NCI-H2029 treated with DMSO at 0.1 percent for 48 hours (cell line): ENCODE measurements at places on chromosomes 1 and 21.

DNA sequence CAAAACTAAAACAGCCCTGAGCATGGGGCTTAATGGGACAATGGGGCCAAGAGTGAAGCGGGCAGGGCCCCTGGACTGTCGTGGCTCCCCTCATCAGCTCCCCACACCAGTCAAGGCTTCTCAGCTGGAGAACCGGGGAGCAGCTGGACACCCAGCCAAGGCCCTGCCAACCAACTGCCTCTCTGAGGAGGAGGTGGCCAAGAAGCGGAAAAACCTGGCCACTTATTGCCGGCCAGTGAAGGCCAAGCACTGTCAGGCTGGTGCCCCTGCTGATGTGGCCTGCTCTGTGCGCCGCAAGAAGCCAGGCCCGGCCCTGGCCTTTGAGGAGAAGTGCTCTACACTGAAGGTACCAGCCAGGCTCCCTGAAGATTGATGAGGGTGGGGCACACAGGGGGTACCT is 2.5 kb upstream of the CYB561D1 start:
- no peak for DNase-seq

DNA sequence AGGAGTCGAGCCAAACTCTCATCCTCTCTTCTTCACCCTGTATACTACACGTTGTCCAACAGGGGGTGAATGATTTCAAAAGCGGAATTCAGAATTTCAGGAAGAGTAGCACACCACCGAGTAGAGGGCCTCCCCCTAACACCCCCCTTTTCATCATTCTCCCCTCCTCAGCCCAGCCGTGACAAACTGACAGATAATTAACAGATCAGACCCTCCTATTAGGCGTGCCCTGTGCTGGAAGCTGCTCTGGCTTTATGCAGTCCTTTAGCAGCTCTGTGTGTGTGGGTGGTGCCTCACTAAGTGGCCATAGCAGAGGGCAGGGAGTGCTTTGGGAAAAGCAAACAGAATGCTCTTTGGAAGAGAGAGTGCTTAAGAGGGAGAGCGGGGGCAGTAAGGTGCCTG is 44.3 kb downstream of the PEX14 start:
- peak; percentile 29 for DNase-seq

- DNase-seq = no peak
Observed at GRCh38 chr1:154222518-154222917, 1.8 kb downstream of the UBAP2L start.

- DNase-seq = no peak
Observed at GRCh38 chr1:248596615-248597014, 885 bp downstream of the OR2T10 start.

GRCh38 chr1:41240781-41241353 is 1.2 kb downstream of the SCMH1 start:
- DNase-seq = no peak

DNA sequence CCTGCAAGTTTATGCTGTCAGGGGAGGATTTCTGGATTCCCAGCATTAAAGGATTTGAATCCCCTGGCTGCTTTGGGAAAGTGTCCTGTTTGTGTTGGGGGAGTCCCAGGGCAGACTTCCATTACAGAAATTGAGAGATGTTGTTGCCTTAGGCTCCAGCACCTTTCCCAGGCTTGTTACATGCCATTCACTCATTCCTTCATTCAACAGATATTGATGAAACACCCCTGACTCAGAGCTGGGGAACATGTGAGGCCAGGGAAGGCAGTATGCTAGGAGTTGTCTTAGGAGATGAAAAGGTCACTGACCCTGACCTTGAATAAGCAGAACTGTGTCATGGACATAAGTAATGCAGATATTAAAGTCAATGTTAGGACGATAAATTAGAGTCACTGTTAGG is 161.7 kb downstream of the NTMT2 start:
- no peak for DNase-seq

- DNase-seq = no peak
Observed at GRCh38 chr21:33023574-33024200, 2.0 kb upstream of the OLIG2 start.

DNA sequence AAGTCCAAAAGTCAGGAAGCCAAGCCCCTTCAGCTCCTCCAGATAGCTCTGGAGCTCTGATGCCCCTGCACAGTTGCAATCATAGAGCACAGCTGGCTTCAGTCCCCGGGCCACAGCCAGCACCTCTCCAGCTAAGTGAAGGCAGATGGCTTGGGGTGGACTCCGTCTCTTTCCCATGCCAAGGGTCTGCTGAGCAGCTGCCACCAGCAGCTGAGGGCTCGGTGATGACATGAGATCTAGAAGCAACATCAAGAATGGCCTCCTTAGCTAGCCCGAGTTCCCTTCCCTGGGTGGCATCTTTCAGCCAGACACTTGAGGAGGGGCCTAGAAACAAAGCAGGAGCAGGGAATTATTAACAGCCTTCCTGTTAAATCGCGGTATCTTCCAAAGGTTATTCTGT is 973 bp downstream of the C1orf74 start:
- DNase-seq = no peak

DNA sequence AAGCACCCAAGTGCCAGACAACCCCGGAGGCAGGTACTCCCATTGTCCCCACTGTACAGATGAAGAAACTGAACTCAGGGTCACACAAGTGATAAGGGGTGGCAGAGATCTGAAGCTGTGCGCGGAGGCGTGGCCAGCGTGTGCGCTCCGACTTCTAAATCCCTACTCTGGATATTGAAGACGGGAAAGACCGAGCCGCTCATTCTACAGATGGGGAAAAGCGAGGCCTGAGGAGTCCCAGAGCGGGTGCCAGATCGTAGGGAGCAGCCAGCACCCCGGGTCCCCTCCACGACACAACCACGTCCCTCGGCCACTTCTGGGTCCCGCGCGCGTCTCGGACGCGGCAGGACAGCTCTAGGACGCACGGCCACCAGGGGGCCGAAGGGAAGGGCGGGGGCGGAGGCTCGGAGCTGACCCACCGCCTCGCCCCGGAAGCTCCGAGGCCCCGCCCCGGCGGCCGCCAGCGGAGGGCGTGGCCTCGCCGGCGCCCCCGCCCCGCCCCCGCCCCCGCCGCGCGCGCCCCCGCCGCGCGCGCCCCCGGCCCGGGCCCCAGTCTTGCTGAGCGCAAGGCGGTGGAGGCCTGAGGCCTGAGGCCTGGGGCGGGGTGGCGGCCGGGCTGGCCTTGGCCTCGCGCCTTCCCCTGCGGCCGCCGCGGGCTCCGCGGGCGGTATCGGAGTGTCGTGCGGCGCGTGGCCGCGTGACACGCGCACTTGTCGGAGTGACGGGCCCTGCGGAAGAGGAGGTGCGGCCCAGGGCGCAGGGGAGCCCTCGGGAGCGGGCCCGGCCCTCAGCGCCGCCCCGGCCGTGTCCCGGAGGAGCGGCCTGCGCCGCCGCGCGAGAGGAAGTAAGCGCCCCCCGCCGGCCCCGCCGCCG is at the start of gene H6PD:
H6PD (plus strand) TSS at position 552 of the 873 bp plus-strand sequence. CDS start 10,161 bp downstream, outside the sequence.
- no peak for DNase-seq

DNA sequence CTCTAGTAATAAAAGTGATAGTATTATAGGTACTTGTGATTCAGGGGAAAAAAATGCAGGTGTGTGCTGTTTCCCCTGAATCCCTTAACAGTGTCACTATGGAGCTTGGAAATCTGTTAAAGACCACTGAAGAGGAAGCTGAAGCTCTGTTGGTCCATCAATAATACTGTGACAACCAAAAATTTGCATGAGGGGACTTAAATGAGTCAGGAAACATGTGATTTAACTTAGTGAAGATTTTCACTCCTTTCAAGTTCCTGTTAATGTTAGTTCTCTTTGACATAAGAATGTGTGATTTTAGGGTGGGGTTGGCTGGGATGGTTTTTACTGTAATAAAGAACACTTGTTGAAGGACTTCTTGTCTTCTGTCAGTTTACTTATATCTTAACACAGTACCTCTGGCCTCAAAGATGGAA is 32.0 kb downstream of the VANGL2 start:
- no peak for DNase-seq

- DNase-seq = no peak
Observed at GRCh38 chr1:3468236-3469103, 14.0 kb downstream of the ARHGEF16 start.

DNA sequence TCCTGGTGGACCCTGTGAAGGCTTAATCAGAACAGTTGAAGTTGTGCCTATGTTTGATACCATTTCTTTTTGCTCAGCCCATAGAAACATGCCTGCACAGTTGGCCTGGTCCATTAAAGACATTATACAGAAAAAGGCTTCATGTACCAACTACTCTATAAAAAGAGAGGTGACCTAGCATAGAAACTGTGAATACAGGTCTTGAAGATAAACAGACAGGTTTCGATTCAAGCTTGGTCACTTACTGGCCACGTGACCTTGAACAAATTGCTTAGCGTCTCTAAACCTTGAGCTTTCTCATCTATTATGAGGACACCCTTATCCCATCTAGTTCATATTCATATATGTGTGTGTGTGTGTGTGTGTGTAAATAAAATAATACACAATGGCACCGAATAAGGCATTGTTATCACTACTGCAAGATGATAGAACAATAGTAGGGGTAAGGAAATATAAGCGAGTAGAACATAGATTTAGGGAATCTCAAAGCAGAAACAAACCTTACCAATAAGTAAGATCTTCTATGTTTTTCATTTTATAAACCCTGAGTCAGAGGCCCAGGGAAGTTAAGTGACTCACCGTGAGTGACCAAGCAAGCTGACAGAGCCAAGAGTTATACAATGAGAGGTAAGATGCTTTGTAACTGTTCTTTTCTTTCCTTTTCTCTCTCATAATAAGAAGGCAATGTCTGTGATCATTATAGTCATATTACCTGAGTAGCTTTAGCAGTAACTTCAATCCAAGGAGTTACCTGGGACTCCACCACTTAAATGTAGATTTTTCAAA is 476.8 kb upstream of the DEPDC1 start:
- DNase-seq = no peak

GRCh38 chr1:205687242-205687641 is 6.9 kb upstream of the SLC45A3 start:
- DNase-seq = no peak
